ENCODE measurements at places on chromosomes 7 and 10.

DNA sequence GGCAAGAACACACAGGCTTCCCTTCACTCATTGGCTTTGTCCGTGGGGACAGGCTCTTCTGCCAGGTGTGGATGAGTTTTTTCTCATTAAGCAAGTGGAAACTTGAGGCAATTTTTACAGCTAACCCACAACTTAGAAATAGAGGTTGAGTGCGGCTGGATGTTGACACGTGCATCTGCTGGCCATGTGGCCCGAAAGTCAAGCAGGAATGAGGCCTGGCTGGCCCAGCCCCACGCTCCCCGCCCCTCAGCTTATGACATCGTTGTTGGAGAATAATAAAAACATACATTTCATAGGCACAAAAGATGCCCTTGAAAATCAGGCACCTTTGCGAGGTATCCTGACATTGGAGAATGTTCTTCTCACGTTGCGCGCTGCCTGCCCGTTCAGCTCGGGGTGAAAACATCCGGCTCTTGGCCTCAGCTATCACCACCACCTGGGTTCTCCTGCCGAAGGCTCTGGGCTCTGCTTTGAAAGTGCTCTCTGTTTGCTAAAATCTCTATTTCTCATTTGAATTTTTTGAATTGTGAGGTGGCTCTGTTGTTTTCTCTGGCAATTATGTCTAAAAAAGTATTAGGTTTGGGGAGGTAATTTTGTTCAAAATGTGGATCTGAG lies 310.7 kb downstream of the WDR37 start:
- DNase-seq, result no peak

DNA sequence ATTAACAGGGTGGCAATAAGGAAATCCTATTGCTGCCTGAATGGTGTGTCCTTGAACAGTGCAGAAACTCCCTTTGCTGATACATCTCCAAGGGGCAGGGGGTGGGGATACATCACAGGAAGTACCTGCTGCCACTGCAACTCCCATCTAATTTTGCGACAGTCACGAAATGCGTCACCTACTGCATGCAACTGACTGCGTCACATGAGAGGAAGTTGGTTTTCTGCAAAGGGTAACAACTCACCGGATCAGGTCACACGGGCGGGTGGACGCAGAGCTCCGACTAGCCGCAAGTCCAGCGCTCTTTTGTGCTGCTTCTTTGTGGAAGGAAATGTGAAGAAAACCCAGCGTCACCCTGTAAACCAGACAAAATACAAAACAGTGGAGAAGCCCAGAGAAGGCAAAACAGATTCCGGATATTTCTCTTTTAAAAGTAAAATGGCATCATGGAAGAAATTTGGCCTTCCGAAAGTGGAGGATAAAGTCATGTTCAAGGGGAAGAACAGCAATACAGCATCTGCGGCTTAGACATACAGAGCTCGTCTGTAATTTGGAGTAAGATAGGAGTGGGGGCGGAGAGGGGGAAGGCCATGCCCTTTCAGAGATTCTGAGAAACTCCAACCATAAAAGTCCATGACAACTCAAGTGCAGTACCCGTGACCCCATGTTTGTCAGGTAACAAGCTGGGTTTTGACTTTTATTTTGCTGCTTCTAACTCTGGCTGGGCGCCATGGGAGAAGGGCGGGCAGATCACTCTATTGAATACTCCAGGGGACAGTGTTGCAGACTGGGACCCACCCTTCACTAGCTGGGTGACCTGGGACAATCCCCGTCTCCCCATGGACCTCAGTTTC lies 32.3 kb upstream of the PLEKHS1 start:
- DNase-seq, result no peak

- DNase-seq, result no peak
Observed at GRCh38 chr7:80641548-80641947, 3.1 kb downstream of the CD36 start.

GRCh38 chr10:67284589-67284988 lies 358.8 kb downstream of the LRRTM3 start:
- no peak for DNase-seq

- no peak for DNase-seq
Observed at GRCh38 chr10:100970076-100970913, 991 bp downstream of the SEMA4G start.

- DNase-seq, result no peak
Observed at GRCh38 chr10:117462816-117463544, 79.6 kb upstream of the EMX2 start.

DNA sequence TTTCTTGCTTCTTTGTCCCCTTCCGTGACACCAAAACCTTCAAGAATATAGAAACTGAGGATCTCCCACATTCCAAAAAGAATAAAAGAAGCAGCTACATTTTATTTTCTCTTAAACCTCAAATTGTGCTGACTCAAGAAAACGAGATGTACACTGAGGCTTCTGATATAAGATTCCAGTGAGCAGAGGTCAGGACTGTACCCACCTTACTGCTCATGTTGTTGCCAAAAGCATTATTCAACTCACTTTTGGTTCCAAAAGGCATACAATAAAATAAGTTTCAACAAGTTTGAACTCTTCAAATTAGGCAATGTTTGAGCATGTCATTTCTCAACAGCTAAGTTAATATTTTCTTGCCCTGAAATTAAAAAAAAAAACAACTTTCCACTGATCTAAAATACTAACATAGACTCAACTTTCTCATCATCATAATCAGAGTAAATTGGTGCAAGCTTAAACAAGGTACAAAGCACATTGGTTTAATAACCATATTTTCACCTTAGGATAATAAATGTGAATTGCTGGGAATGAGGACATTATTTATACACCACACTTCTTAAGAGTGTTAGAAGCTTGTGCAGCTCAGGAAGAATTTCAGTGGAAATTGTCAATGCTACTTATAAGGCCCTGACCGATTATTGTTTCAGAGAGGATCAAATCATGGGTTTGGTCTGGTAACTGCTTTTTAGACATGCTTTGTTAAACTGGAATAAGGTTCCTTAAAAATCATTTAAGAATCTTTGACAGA lies 629.0 kb upstream of the IGFBP3 start:
- no peak for DNase-seq

- no peak for DNase-seq
Observed at GRCh38 chr7:15399441-15399840, 162.4 kb downstream of the AGMO start.

DNA sequence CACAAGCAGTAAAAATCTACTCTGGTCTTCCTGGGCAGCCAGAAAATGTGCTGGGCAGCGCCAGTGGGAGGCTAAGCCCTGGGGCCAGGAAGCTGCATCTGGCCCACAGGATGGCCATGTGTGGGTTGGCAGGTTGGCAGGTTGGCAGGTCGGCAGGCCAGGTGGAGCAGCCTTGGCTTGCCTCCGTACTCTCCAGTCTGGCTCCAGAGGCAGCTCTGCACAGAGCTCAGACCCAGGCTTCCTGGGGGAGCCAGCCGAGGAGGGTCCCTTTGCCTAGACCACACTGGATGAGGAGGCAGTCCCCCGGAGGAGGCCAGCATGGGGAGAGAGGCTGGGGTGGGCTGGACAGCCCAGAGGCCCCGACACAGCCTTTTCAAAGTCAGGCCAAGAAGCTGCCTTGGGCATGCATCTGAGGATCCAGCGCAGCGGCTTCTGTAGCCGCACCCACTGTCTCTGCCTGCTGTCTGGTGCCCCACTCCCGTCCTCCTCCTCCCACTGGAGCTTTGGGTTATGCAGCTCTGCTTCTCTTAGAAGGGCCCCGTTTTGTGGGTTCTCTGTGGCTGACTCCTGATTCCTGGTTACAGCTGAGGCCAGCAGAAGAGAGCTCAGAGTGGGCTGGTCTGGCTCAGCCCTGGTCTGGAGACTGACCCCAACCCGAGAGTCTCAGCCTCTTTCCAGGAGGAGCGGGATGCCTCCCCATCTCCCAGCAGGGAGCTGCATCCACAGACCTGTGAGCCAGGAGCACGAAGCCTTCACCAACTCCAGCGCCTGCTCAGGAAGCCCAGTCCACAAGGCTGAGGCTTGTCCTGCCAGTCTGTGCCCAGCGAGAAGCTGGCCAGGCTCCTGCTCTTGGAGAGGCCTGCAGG lies 44.6 kb downstream of the CFAP46 start:
- DNase-seq, result no peak

DNA sequence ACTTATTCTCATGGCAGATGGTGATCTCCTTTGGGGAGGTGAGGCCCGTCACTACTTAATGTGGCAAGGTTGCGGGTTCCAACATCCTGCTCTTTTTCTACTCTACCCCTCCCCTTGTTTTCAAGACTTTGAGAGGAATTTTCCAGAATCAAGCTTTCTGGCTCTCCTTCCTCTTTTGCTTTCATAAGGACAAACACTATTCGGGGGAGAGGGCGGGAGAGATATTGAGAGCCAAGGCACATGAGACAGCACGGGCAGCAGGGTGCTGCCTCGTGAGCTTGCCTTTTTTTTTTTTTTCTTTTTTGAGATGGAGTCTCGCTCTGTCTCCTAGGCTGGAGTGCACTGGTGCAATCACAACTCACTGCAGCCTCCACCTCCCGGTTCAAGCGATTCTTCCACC lies 6.9 kb upstream of the PFKFB3 start:
- DNase-seq, result no peak

DNA sequence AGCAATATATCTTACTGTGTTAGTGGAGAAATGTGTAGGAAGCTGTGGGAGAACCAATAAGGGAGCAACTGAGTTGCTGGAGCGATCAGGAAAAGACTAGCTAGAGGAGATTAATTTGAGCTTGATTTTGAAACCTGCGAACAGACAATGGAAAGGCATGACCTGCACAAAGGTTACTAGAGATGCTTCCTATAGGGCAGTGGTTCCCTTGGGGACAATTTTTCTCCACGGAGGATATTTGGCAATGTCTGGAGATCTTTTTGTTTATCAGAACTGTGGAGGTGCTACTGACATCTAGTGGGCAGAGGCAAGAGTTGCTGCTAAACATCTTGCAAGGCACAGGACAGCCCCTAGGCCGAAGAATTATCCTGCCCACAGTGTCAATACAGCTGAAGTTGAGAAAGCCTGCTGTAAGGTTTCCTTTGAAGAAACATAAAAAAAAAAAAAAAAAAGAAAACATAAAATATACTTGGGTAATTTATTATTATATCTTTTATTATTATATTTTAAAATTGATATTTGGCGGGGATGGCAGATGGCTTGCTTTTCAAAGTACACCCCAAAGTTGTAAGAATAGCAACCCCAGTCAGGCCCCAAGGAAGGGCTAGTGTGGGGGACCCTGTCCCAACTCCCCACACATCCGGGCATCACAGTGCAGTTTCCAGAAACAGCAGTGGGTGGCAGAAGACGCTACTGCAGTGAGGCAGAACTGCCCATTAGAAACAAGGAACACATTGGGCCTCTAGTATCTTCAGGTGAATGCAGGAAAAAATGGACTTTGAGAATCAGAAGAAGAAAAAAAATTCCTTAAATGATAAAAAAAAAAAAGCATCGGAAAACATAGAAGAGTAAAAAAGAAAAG lies 481.6 kb downstream of the SH2D4B start:
- no peak for DNase-seq

- DNase-seq, result no peak
Observed at GRCh38 chr10:117929327-117930067, 117.2 kb downstream of the RAB11FIP2 start.

DNA sequence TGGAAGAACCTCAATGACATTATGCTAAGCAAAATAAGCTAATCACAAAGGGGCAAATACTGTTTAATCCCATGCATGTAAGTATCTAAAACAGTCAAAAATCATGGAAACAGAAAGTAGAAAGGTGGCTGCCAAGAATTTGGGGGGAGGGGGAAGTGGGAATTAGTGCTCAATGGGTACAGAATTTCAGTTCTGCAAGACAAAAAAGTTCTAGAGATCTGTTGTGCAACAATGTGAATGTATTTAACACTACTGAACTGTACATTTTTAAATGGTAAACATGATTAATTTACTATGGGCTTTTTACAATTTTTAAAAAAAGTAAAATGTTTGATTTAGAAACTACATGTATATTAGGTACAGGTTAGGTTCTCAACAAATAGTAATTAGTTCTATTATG lies 11.9 kb downstream of the EZH2 start:
- DNase-seq, result no peak

GRCh38 chr7:98815313-98815712 lies 54.5 kb downstream of the TMEM130 start:
- DNase-seq, result no peak

DNA sequence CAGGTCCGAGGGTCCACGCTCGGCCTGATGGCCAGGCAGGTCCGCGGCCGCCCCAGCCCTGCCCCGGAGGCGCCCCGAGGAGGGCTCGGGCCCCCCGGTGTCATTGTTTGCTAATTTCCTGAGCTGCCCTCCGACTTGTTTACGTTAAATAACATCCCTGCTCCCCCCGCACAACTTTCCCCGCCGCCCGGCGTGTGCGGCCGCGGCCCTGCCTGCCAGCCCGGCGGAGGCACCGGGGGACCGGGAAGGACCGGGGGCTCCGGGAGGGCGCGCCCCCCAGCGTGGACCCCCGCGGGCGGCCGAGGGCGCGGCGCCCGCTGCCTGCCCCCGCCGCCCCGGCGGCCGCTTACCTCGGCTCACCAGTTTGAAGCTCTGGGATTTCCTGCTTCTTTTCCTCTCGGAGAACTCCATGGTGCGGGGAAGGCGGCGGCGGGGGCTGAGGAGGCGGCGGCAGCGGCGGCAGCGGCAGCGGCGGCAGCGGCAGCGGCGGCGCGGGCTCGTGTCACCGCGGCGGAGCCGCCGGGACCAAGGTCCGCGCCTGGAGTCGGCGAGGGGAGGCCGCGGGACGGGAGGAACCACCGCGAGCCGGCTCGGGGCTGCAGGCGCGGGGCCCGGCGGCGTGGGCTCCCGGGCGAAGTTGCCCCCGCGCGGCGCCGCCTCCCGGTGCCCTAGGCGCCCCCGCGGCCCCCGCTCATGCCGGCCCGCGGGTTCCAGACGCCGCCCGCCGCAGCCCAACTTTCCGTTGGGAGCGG lies 515 bp downstream of the BEND7 start:
- no peak for DNase-seq

Data from activated CD8-positive, alpha-beta memory T cell treated with anti-CD3 and anti-CD28 coated beads for 1 hour (primary cell).